Ascending aorta (tissue), 2 donors: ENCODE measurements at places on chromosomes 7 and 10.

- DNase-seq: no peak
Measured at GRCh38 chr7:31333291-31333690, 7.2 kb downstream of the NEUROD6 start.

DNA sequence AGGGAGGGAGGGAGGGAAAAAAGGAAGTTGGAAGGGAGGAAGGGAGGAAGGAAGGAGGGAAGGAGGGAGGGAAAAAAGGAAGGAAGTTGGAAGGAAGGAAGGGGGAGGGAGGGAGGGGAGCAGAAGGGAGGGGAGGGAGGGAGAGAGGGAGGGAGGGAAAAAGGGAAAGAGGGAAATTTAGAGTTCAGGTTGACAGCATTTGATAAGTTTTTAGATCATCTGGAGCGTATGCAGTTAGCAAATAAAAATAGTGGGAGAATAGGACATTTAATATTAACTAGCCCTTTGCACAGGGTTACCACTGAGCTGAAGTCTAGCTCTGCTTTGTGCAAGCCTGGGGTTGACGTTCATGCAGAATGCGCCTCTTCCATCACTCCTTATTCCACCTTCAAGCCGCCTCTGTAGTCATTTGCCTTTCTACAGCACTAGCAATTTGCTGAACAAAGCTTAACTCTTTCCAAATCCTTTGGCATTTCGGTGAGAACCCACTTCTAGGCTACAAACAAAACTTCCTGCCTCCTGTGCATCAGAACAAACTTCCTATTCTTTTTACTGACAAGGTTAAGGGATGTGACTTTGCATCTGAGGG lies 8.6 kb downstream of the STRA8 start:
- DNase-seq: no peak

DNA sequence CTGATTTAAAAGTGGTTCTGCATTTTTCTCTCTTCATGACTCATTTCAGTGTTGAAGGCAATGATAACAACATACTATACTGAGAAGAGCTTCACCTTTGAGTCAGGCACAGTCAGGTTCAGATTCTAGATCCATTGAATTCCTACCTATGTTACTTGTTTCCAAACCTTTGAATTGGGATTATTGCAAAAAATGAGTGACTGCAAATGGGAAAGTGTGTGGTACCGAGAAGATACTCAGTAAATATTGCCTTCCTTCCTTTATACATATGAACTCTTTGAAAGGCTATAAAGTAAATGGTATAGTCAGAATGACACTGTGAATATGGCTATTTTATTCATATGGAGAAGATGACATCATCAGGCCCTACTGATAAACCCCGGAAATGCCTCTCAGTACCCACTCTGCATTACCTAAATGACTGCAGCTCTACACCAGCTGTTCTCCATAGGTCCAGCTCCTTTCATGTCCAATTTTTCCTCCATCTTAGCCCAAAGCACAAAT lies 66.7 kb upstream of the FGL2 start:
- DNase-seq: no peak

- DNase-seq: no peak
Measured at GRCh38 chr10:621981-622740, 67.3 kb downstream of the DIP2C start.

DNA sequence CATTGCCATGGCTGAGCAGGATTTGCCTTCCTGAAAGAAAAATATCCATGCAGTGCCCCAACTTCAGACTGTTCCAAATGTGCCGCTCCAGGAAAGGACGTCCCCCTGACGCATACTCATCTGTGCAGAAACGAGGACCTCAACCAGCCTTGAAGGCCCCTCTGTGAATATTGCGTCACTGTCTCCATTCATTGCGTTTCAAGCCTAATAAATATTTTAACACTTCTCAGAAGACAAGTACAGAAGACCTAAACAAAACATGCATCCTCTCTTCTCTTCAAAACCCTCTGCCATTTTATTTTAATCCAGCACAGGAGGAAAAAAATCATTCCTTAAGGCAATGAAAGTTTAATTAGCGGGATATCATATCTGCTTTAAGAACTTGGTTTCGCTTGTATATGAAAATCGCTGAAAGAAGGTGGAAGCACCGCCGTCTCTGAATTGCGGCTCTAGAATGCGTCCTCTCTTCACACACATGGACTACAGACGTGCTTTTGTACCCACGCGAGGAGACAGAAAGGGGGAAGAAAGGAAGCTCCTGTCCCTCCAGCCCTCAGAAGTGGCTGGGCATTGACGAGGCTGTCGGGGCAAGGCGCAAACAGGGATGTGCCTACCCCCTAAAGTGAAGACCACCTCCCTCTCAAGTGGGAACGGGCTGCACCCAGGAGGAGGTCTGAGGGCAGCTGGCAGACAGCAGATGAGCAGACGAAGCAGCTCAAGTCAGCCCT lies 36.8 kb downstream of the RGS10 start:
- DNase-seq: no peak

- no peak for DNase-seq
Measured at GRCh38 chr7:87473986-87474385, 1.5 kb downstream of the ABCB4 start.

DNA sequence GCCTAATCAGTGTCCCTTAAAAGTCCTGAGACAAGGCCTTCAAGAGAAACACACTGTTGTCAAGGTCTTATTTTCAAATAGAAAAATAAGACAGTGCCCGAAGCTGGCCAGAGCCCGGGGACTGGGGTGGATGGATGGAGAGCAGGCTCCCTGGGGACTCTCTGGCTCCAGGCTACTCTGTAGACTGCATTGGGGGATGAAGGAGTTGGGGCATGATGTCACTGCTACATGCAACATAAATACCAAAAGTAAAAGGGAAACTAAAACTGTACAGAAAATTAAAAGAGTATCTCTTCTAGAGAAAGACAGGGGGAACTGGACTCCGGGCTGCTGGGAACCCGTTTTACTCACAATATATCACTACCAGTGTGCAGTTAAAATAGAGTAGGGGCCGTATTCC lies 629.8 kb downstream of the KCNMA1 start:
- DNase-seq: no peak

- DNase-seq: no peak
Measured at GRCh38 chr10:49457686-49458085, 61.8 kb upstream of the DRGX start.

DNA sequence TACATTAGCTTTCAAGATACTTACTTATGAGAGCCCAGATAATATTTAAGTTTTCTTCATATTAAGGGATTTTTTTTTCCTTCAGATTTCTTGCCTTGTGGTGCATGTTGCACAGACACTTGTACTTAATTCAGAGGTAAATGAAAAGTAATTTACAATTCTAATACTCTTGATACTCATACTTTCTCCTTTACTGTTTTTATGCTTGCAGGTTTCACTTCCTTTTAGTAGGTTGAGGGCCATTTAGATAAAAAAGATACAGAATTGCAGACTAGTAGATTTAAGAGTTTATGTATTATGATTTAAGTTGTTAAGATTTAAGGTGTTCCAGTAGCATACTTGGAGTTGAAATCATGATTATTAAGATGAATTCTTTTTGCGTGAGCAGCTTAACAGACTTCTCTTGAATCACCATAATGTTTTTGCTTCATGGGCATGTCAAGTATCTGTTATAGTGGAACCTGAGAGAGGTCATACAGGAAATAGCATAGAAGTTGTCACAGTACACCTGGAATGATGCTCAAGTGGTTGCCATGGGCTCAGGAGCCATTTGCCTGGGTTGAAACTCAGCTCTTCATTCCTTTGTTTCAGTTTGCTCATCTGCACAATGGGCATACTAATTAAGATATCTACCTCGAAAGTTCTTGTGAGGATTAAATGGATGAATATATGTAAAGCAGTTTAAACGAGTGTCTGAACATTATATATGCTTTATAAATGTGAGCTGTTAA lies 174.8 kb upstream of the PRPS1L1 start:
- DNase-seq: no peak

DNA sequence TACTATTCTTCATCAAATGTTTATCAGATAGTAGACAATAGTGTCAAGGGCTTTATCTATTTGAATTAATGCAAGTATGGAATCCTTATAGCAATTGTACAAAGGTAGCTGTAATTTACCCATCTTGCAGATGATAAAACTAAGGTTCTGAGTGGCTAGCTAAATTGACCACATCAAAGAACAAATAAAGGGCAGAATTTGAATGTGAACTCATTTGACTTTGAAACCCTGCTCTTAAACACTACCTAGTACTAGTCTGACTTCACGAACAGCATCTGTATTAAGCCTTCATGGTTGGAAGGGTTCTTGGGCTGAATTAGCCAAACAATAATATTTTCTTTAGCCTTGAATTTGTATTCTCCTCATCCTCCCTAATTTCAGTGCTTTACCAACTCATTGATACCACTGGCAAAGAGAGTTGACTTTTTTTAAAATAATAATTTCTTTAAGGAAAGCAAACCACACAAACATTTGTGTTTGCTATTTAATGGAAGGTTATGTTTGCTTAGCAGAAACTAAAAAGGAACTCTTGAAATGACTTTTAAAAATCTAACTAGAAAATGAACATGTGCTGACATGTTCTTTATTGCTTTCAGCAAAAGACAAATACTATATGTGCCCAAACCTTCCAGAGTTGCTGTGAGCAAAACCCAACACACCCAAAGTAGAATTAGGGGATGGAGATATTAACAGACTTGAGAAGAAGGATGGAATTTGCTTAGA lies 322.6 kb downstream of the RNLS start:
- no peak for DNase-seq

GRCh38 chr10:5560817-5561703 lies 36.3 kb downstream of the CALML3 start:
- no peak for DNase-seq

DNA sequence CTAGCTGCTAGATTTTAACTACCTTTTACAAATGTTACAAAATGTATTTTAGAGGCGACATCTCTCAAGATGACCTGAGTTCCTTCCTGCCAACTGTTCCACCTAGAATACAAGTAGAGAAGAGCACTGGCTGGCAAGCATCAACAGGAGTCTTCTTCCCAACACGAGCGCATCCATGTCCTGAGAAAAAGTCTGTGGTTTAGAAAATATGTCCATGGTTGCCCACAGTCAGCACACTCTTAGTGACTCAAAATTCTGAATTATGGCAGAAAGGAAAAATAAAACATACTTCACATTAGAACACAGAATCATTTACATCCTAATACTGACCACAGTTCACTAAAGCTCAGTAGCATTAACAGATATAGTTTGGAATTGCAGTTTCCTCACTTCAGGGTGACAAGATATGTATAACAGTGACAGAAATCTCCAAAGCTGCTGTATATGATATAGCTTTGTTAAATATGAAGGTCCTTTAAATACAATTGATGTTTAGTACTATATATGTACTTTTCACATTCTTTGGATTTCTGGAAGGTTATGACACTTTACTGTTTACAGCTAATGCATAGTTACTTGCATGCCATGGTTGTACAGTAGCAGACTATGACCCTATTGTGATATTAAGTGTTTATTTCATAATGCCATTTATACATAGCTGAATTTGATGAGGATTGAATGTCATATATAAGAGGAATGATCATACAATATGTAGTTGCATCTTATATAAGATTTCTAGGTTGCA lies 327.1 kb downstream of the GFRA1 start:
- DNase-seq: no peak

DNA sequence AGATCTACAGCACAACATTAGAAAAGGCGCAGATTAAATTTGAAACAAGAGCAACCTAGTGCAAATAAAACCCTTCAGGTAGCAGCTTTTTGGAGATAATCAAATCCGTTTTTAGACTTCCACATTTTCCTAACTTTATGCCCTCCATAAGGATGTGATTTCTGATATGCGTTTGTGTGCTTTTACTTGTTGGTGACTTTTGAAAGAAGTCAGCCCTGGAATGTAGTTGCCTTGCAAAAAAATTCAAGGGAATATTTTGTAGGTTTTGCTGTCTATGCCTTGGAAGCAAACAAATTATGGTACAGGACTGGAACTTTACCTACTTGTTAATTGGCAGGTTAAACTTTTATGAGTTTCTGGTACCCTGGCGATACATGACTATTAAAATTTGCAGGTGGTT lies 86.7 kb upstream of the HDAC9 start:
- no peak for DNase-seq

DNA sequence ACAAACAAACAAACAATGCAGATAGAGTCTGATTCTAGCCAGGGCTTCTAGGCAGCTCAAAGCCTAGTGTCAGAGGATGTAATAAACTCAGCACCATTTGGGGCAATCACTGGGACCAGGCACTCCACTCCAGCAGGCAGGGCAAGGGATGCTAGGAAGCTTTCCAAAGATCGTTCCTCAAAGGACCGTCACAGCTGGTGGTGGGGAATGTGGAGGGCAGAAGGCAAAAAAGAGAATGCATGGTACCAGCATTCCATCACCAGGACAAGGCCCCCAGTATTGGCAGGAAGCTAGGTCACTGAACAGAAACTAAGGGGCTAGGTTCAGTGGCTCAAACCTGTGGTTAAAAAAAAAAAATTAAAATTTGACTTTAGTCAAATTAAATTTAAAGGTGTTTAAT lies 94.2 kb downstream of the CUL2 start:
- no peak for DNase-seq

GRCh38 chr10:88164471-88164870 lies 301.0 kb downstream of the PTEN start:
- DNase-seq: no peak

DNA sequence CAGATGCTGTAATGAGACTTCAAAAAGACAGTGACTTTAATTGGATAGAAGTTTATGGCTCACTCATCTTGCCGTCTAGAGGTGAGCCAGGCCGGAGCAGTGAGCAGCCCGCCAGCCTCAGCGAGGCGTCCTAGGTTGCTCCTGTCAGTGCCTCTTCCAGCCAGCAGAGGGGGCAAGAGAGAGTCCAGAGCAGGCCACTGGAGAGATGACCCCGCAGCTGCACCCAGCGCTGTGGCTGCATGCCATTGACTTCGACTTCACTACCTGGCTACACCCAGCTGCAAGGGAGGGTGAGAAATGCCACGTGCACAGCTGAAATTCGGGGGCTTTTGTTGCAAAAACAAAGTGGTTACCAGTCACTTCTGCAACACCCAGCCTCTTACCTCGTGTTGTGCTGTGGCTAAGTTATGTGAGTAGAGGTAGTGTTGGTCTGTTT lies 26.5 kb downstream of the NUB1 start:
- peak; percentile 90 for DNase-seq

DNA sequence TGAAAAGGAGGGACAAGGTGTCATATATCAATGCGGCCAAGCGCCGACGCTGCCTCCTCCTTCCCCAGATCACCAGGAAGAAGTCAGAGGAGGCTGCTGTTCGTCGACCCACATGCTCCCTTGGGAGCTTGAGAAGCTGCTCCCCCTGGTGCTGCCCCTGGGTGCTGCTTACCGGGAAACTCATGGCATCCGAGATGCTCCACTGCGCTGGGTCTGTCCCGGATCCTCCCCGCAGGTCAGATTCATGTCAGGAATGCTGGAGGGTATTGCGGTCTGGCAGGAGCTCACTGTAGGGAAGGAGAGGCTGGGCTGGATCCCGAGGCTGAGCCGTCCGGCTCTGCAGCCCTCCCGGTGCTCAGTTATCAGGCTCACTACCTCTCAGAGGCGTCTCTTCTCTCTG lies 123.7 kb upstream of the FAM20C start:
- no peak for DNase-seq
